ENCODE measurements at places on chromosomes 7 and 10.
A peak's percentile ranks its signal among the peaks of the same experiment; 100 is the strongest.

GRCh38 chr7:2821161-2821841, 22.8 kb downstream of the GNA12 start:
- DNase-seq = no peak

DNA sequence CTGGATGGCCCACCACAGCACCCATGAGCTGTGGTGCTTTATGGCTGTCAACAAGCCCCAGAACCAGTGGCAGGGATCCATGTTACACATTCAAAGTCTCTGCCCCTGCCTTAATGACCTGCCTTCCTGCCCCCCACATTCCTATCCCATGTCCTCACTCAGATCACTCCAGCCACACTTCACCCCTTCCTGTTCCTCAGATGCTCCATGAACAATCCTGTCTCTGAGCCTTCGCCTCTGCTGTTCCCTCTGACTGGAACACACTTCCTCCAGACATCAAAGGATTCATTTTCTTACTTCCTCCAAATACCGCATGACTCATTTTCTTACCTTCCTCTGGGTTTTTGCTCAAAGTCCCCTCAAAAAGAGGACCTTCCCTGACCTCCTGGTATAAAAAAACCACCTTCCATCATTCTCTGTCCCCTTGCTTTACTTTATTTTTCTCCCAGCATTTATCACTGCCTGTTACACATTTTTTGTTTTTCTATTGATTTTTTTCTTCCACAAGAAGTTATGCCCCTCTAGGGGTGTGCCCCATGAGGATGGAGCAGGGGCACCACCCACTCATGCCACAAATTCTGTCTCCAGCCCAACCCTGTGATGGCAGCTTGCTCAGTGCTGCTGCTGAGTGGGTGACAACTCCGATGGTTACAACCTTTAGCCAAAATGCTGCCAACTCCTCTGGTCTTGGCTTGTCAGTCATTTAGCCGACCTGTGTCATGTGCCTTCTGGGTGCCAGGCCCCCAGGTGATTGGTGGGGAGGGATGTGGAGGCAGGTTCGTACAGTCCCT, 18.2 kb downstream of the COL13A1 start:
- DNase-seq = no peak

DNA sequence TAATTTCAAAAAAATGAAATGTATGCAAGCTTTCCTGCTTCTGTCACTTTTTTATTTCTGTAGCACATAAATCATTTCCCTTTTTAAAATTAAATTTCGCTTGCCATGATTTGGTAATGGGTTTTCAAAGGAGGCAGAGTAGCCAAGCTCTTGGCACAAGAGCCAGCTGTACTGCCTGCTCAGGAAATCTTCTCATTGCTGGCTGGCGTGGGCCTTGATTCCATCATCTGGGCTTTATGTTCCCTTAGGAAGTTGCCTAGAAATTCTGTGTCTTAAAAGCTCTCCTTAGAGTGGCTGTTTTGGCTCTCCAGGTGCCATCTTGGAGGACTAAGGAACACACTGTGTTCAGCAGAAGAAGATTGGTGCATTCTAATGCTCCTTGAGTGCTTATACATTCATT, 107.4 kb downstream of the ARID5B start:
- DNase-seq = no peak

GRCh38 chr7:74002474-74003017, 25.4 kb upstream of the ELN start:
- DNase-seq = no peak

DNA sequence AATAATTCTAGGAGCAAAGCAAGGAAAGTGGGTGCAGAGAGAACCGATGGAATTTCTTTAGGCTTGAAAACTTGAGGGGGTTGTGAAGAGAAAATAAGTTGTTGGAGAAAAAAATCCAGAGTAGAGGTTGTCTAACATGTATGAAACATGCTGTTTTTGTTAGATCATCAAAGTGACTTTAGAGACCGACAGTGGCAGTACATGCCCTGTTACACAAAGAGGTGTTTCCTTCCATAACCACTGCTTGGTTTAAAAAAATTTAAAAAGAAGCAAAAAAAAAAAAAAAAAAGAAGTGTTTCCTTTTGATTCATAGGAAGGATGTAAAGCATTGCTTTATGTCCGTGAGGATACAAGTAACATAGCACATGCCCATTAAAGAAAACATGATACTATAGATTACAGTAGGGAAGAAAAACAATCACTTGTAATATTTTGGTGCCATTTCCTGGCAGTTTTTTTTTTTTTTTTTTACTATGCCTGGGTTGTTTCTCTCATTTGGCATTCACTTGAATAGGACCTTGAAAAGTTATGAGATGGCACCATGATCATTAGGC, 6.1 kb downstream of the ENTPD1 start:
- no peak for DNase-seq

DNA sequence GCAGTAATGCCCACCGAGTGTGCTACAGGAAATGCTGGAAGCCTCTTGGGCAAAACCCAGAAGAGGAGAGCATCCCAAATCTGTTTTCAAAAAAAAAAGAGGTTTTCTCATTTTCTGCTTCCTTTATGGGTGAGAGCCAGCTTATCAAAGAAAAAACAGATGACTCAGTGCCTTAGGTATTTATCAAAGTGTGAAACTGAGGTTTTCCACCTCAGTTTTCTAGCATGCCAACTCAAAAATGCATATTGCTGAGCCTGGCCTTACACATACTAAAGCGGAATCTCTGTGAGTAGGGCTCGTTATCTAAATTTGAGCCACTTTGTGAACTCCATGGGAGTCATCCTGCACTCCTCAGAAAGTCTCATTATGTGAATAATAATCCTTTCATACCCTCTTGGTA, 705.1 kb downstream of the SUGCT start:
- DNase-seq = no peak

DNA sequence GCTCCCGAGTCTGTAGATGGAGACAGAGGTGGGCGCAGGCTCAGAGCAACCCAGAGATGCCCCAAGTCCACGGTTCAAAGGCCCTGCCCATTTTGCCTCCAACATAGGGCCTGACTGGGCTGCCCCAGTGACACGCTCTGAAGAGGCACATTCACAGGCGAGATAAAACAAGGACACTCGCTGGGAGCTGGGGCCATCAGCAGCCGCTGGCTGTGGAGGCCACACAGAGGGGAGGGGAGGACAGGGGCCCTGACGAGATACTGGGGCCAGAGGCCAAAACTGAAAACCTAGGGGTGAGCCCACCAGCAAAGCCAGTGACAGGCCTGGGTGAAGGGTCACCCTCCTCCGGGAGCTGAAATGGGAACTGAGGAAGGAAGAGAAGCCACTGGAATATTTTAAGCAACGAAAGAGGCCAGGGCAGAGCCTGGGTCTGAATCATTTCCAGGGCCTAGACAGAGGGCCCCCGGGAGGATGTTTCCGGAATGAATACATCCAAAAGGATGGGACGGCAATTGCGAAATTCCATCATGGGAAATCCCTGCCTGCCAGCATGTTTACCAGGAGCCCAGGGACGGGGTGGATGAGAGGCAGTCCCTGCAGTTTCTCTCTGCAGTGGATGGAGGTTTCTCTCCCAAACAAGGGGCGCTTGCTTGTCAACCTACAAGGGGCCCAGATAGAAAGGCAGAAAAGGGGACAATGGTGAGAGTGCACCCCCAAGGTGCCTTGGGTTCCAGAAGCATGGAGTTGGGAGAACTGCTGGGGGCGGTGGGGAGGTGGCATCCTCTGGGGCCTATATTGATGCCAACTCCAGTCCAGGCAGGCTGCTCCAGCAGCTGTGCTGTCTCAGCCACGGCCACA, 29.0 kb upstream of the HSPA12A start:
- DNase-seq = no peak

- no peak for DNase-seq
Observed at GRCh38 chr7:142927085-142927745, 6.3 kb downstream of the TRPV5 start.

DNA sequence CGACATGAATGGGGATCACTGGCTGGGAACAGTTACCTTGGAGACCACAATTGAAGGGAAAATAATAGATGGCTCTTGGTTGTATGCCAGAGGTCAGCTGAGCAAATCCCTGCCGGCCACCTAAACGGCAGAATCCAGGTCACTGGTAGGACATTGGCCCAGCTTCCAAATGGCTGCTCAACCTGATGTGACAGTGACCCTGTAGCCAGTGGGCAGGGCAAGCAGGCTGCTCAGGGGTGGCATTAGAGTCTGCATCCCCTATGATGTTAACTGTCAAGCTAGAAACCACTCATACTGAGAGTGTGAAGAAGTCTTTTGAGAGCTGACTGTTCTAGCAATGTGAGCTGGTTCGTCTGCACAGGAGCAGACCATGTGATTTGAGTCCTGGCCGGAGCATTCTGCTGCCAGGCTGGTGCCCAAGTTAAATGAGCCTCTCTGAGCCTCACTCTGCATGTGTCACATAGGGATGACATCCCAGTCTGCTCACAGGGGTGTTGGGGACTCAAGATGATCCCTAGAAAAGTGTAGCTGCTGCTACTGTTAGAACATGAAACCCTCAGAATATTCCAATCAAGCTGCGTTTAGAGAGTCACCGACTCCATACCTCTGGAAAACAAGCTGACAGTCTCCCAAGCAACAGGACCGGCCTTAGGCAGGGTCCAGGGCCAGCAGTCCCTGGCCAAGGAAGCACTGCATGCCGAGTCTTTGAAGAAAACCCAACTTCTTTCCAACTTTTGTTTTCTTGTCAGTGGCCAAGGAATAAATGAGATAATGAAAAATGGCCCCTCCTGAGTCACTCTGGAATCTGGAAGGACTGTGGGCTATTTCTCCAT, 69.7 kb downstream of the VWA2 start:
- no peak for DNase-seq

GRCh38 chr7:11607686-11608085, 224.3 kb downstream of the THSD7A start:
- DNase-seq = no peak

- DNase-seq = no peak
Observed at GRCh38 chr7:14258441-14258840, 269.0 kb upstream of the ETV1 start.

DNA sequence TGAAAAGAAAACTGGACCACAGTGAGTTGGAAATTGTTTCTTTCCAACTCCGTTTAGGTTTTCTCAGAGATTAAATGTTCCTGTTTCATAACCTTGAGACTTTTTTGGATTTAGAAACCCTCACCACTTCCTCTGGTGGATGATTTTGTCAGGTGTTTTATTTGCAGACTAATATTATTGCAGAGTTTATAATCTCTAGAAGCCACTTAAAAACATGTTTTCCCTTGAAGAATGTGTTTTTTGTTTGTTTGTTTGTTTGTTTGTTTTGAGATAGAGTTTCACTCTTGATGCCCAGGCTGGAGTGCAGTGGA, 520 bp upstream of the MICU1 start:
- DNase-seq = no peak

DNA sequence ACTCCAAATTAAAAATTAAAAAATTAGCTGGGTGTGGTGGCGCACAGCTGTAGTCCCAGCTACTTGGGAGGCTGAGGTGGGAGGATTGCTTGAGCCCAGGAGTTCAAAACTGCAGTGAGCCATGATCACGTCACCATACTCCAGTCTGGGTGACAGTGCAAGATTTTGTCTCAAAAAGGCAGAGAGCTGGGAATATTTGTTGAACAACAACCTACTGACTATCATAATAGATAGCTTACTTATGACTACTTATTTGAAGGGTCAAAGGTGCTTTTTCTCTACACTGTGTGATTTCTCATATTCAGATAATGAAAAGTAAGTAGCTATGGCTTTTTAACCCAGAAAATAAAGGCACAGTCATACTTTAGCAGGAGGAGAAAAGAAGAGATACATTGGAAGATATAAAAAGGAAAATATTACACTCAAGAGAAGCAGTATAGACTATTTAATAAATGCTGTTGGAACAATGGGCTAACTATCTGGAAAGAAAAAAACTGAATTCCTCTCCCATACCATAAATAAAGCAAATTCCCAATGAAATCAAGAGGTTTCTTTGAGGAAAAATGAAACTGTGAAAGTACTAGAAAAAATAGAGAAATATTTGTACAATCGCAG, 6.7 kb downstream of the GSDME start:
- no peak for DNase-seq

DNA sequence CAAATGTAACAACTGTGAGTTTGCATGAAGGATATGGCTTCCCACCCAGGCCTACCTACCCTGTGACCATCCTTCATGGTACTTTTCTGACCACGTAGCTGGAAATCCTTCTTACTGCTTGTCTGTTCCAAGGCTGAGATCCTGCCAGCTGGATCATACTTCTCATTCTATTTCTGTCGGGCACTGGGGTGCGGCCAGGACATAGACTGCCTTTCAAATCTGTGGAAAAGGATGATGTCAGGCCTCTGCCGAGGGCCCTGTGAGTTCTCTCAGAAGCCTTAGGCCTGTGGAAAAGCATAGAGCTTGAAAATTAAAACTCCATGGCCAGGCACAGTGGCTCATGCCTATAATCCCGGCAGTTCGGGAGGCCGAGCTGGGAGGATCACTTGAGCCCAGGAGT, 10.0 kb downstream of the VWC2 start:
- no peak for DNase-seq

DNA sequence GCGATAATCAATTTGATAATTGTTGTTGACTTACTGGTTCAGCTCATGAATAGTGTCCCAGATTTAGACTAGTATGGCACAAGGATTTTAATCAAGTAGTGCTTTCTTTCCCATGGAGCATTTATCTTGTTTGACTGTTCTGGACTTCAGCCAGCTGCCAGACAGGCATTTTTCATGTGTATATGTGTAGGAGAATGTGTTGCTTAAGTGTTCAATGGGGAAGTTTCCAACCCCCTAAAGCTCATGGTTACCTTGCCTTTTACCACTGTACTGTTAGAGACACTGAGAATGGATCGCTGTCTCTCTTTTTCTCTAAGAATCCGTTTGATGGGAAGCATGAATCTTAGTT, 103.9 kb downstream of the LRRC4 start:
- DNase-seq = no peak

DNA sequence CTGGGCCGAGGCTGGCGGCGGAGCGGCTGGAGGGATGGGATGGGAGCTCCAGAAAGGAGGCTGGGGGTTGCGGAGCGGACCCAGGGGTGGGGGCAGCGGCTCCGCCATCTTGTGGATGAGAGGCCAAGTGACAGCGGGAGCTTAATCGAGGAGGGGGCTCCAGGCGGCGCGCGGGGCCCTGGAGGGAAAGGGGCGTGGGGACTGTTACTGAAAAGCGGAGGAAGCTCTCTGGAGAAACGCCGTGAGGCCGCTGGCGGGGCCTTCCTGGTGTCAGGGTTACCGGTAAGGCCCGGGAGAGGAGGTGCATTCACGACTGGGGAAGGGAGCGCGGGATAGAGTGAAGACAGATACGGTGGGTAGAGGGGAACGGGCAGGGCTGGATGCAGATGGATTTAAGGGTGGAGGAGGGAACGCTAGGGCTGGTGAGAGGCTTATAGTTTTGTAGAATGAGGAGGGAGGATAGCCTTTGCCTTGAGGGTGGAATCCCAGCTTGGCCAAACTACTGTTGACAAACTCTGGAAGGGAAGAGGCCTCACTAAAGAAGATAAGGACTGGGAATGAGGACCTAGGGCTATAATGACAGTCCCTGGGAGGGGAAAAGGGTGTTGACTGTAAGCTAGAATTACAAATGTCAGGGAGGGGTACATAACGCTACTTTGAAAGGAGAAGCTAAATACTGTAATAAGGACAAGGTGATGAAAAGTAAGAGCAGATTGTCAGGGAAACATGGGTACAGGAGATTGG, 535 bp downstream of the BTRC start:
- peak; percentile 10 for DNase-seq

Measured in stimulated activated CD8-positive, alpha-beta memory T cell treated with anti-CD3 and anti-CD28 coated beads, Interleukin-7, amount 100 ng/mL, for 1 hour (primary cell).